ENCODE measurements at places on chromosomes 7 and 10.

DNA sequence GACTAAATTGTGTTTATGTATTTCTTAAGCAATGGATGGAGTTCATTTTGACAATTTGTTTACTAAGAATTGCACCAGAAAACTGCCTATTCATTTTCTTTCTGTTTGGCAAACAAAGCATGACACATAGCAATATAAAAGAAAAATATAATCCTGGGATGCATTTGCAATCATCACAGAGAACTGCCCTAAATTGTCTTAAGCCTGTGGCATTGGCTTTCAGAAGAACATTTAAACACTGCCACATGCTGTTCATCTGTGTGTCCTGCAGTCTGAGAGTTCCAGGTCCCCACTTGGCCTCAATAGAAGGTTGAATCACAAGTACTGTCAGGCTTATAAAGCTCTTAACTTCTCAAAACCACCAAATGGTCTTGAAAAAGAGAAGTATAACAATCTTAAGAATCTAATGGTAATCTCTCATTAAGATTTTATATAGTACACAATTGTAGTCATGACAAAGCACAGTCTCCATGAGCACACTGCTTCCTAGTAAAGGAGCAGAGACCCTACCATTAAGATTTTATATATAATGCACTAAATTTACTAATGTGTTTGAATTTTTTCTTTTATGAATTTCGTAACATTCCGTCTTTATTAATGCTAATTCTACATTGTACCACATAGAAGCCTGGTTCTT, 29.9 kb downstream of the RNLS start:
- peak; percentile 29 for DNase-seq

DNA sequence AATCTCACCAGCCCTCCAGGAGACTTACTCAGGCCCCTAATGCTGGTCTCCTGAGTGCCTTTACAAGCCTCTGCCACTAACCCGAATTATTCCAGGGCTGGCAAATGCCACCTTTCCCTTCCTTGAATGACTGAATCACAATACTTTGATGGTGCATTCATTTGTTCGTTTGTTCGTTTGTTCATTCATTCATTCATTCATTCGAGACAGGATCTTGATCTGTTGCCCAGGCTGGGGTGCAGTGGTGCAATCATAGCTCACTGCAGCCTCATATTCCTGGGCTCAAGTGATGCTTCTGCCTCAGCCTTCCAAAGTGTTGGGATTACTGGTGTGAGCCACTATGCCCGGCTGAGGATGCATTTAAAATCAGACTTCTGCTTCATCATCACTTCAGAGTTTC, 6.0 kb downstream of the ZNF12 start:
- DNase-seq, result no peak

GRCh38 chr7:56471811-56472210, 355.6 kb upstream of the NUPR2 start:
- DNase-seq, result no peak

GRCh38 chr10:132866601-132867381, 75.6 kb downstream of the CFAP46 start:
- DNase-seq, result no peak
